ENCODE measurements at places on chromosomes 2 and 18. TPM values are rescaled to one million over a fixed set of nuclear protein-coding genes. Genes with fewer than 3 reads are reported as not detected.

Gene PRKAG3
- total RNA-seq = 0.26 TPM

Gene SLC35F6
- total RNA-seq = 61.4 TPM

Gene CFC1
- not detected for total RNA-seq

Gene NT5C1B
- total RNA-seq = not detected

Gene CNRIP1
- total RNA-seq = 39.8 TPM

- DNase-seq = peak; percentile 31
Measured at GRCh38 chr2:228545748-228546145, 364.3 kb upstream of the SPHKAP start.

GRCh38 chr2:10956006-10956790 is 44.5 kb downstream of the KCNF1 start:
- DNase-seq = no peak

DNA sequence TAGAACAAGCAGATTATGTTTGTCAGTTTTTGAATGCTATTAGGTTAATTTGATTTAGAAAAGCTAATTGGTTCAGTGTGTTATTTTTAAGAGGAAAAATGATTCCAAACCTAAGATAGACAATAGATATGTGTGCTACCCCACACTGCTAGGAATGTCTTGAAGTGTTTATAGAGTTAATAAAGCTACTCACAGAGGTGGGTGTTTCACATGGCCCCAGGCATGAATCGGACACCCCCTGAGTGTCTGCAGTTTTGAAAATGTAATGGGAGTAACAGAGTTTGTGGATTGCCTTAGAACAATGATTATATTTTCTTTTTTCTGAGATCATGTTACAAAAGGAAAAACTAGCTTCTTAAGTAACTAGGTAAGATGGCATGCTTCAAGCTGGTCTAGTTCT is 348.3 kb downstream of the ADCYAP1 start:
- no peak for DNase-seq

DNA sequence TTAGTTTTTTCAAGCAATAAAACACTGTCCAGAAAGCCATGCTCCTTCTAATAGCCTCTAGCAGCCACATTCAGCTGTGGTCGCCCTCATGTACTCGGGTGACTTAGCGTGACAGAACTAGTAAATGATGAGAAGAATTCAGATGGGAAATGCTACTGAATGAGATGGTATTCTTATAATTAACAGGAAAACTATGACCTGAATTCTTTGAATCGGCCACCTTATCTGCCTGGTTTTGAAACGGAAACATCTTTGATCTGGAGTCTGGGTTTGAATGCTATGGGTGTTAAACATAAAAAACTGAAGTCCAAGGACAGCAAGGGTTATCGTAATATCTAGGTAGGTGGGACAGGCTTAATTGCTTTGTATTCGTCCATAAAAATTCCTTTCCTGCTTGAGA is 138.8 kb upstream of the DNMT3A start:
- DNase-seq = no peak

GRCh38 chr18:30361864-30362540 is 680.5 kb downstream of the DSC3 start:
- DNase-seq = no peak

DNA sequence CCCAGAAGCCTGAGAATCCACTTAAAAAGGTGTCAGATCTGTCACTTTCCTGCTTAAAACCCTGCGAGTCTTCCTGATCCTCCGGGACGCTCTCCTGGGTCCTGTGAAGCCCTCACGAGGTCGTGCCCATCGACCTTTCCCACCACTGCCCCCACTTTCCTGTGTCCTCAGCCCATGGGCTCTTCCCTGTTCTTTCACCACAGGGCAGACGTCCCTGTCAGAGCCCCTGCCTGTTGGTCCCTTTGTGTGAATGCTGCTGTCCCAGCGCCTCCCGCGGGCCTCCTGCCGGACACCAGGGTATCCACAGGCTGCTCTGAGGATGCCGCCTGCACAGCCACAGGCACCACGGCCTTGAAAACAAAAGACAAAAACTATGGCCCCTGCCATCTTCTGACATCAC is 125.6 kb downstream of the TMEM18 start:
- no peak for DNase-seq

GRCh38 chr2:174076040-174076439 is 110.9 kb upstream of the SP3 start:
- no peak for DNase-seq

Measured in fibroblast of lung (primary cell).